ENCODE measurements at places on chromosomes 4 and X. TPM values are rescaled to one million over a fixed set of nuclear protein-coding genes. Genes with fewer than 3 reads are reported as not detected.

The TRIM60 gene
- not detected for total RNA-seq

DNA sequence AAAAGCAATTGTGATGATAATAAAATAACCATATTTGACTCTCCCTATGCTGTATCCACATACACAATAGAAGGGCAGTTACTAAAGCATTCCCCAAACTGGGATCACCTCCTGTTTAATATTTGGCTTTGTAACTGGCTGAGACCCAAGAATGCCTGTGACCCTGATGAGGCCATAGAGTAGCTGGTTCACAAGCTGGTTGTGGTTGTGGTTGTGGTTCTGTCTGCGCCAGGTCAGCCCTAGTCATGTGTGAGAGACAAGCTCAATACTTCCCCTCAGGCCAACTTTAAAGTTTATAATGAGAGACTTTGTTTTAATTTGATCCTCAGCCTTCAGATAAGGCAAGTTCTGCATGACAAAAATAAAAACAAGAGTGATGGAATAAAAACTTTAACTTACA lies 209.9 kb downstream of the PARM1 start:
- H3K27ac ChIP-seq, result no peak overlapping the region
- H3K4me3 ChIP-seq, result no peak overlapping the region

DNA sequence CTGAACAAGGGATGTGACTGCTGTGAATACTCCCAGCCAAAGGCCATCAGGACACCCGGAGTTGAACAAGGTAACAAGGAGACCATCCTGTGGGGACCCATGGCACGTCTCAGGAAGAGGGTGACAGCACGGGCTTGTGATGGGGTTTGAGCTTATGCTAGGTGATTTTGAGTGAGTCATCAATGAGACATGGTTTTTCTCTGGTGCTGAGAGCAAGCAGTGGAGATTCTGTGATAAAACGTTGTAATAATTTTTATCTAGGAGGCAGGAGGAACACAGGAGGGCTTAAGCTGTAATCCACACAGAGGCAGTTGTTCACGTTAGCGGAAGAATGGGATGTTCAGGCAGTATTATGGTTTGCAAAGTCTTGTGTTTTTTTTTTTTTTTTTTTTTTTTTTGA lies 36.0 kb downstream of the TRIML1 start:
- no peaks in the 10 kb centered on the region for H3K27me3 ChIP-seq
- H3K27ac ChIP-seq, result no peak overlapping the region
- H3K36me3 ChIP-seq, result no peaks in the 10 kb centered on the region
- DNase-seq, result no peak
- no peak overlapping the region for H3K4me3 ChIP-seq

GRCh38 chrX:28693101-28693500 lies 105.9 kb downstream of the IL1RAPL1 start:
- H3K27ac ChIP-seq, result no peak overlapping the region
- H3K4me3 ChIP-seq, result no peak overlapping the region
- H3K27me3 ChIP-seq, result no peaks in the 10 kb centered on the region
- H3K36me3 ChIP-seq, result no peaks in the 10 kb centered on the region
- no peak for DNase-seq
- no peaks in the 10 kb centered on the region for H3K4me1 ChIP-seq

DNA sequence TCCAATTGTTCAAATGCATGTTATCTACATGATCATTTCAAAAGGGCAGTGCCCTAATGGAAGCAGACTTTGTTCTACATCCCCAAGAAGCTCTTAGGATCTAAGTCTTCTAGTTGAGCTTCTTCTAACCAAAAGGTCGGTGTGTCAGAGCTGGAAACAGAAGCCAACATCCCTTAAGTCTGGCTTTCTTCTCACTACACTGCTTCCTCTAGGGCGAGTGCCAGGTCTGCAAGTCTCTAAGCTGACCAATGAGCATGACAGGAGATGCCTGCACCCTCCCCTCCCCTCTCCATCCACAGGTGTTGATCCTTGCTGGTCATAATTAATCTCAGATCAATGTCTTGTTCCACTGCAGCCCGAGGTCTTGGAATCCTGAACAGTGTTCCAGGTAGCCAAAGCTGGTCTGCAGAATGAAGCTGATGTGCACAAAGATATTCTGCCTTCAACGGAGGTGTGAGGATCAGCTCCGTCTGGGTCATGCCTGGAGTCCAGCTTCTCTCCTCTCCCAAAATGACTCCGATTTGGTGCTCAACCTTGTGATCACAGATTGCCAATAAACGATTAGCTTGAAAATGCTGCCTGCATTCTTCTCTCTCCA lies 44.1 kb downstream of the WDR1 start:
- no peak for DNase-seq
- no peaks in the 10 kb centered on the region for H3K36me3 ChIP-seq
- H3K27ac ChIP-seq, result no peak overlapping the region
- no peak overlapping the region for H3K4me3 ChIP-seq

DNA sequence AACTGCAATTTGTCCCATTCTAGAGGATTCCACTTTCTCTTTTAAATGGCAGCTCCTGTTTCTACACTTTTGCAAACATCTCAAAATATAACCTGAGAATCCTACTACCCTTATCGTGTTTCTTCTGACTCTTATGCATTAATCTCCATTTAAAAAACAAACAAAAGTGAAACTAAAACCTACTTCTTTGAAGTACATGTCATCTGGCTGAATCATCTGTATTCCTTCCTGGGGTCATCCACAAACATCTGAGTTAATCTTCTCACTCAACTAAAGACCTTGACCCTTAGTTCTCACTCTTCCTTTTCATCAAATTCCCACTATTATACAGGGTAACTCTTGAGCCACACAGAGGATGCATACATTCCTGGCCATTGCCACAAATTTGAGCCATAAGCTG lies 584.8 kb downstream of the PPARGC1A start:
- no peak overlapping the region for H3K4me3 ChIP-seq
- no peaks in the 10 kb centered on the region for H3K4me1 ChIP-seq
- no peak for DNase-seq
- no peaks in the 10 kb centered on the region for H3K27me3 ChIP-seq
- no peak overlapping the region for H3K27ac ChIP-seq
